ENCODE measurements at places on chromosomes 5 and 9. TPM values are rescaled to one million over a fixed set of nuclear protein-coding genes. Genes with fewer than 3 reads are reported as not detected.

DNA sequence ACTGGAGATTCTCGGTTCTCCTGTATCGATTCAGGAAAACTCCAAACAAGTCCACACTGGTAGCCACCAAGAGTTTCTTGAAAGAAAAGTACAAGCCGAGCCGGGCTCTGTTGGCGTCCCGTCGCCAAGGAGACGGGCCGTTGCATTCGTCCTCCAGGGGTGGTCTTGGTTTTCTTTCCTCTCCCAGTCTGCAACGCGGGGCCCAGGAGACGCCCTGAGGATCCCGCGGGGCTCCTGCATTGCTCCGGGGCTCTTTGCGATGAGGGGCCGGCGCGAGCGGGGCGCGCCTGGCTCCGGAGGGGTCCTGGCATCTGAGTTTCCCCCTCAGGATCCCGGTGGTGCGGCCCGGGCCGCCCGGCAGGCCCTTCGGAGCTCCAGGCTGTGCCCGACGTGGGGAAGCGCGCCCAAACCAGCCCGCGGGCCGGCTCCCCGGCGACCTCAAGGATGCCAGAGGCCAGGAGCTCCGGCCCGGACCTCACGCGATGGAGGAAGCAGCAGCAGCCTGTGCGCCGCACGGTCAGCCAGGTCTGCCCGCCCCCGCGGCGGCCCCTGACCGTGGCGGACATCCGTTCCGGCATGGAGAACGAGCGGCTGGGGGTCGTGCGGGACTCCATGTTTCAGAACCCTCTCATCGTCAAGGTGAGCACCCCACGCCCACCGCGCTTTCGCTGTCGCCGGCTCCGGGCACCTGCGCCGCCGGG, at the start of gene CFAP77:
TSS of gene CFAP77 (plus strand) at position 384 of the 701 bp plus-strand sequence. CDS start at position 445, 61 bp downstream.
- peak; percentile 20 for DNase-seq

DNA sequence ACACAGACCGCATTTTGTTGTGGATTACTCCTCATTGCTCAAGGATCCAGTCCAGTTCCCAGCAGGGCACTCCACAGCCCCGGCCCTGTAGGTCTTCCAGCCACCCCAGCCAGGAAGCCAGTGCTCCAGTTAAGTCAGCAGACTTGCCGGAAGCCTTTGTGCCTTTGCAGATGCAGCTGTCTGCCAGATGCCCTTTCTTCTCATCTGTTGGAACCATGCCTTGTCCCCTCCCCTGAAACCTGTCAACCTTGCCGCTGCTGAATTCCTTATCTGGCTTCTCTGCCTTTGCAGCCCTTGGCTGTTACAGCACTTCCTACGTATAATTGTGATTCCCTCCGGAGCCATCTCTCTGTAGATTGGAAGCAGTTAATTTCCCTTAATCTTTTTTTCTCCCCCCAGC, 28.4 kb downstream of the PSAT1 start:
- DNase-seq, result no peak

GRCh38 chr5:179767496-179768100, 26.2 kb upstream of the LTC4S start:
- DNase-seq, result no peak

- no peak for DNase-seq
Observed at GRCh38 chr9:129402371-129402739, 218.5 kb downstream of the C9orf50 start.

DNA sequence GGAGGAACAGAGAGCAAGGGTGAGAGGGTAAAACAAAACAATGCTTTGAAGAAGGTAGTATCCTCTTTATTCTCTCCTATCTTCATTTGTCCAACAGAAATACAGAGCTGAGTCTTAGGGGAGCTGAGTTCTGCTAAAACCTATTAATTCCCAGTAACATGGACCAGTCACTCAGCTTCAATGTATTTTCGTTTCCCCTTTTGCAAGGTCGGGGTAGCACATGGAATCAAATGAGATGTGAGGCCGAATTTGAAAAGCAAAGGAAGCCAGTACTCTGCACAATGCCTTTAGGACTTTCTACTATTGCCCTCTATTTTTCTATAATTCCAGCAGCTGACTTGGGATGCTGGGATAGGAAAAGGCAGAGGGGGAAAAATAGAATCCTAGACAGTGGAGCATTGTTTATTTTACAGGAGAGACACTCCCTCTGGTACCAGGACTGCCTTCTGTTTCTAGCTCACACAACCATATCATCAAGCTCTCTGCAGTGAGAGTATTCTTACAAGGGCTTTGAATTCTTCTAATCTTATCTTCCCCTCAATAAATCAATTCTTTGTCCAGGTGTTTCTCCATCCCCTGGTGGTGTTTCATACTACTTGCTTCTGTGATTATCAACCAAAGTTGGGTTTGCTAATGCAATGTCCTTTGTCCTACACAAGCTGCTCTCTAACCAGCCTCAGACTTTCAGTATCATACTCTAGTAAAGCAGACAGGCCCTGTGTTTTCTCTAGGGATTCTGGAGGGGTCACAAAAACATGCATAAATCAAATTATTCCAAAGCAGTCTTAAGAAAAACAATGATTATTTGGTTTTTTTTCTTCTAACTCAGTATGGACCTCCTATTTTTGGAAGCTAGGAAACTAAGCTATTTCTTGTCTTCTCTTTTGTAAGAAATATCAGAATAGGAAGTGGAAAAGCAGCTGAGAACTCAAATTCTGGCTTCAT, 341.5 kb downstream of the OSTF1 start:
- no peak for DNase-seq

- no peak for DNase-seq
Observed at GRCh38 chr5:102711525-102712385, 43.4 kb upstream of the PAM start.

Gene C5orf15
- total RNA-seq, result 26.0 TPM

Gene FBXW2
- total RNA-seq, result 66.9 TPM

Gene F2RL2
- total RNA-seq, result not detected

Data from activated T-cell treated with anti-CD3 and anti-CD28 coated beads, Interleukin-2, amount 50 U/mL, for 4 hours (primary cell).